Activated CD4-positive, CD25-positive, alpha-beta regulatory T cell treated with anti-CD3 and anti-CD28 coated beads, Interleukin-2, amount 50 U/mL, for 24 hours (primary cell): ENCODE measurements at places on chromosomes 5 and 9.

GRCh38 chr5:124245276-124245675 lies 501.2 kb downstream of the ZNF608 start:
- ATAC-seq: no peak

GRCh38 chr5:137126829-137127228 lies 372.3 kb downstream of the SPOCK1 start:
- ATAC-seq: no peak

- no peak for ATAC-seq
These were observed 81.9 kb upstream of the SLC30A5 start for GRCh38 chr5:69011910-69012309.

GRCh38 chr5:1011226-1011631 lies 2.6 kb downstream of the NKD2 start:
- no peak for ATAC-seq

DNA sequence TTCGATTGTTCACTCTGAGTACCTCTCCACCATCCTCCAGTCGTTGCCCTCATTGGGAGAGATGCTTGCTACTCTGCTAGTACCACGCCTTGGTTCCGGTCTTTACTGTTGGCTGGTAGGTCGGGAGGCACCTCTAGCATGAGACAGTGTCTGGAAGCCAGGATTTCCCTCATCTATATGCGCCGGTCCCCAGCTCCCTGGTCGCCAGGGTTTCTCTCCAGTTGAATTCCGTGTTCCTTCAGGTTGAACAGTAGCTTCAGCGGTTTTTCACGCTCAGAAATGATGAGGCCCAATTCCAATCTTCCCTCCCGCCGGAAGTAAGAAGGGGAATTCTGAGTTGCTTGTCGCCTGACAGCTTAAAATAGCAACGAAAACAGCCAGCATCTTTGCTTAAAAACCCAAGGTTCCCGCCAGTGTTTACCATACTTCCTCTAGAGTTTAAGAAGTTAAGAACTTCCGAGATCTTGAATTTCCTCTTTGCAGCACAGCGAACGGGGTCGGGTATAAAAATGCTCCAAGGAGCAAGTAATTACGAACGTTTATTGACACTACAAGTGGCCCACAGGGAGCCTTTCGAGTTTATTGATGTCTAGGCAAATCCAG lies 1.3 kb upstream of the ST8SIA4 start:
- peak; percentile 5 for ATAC-seq

DNA sequence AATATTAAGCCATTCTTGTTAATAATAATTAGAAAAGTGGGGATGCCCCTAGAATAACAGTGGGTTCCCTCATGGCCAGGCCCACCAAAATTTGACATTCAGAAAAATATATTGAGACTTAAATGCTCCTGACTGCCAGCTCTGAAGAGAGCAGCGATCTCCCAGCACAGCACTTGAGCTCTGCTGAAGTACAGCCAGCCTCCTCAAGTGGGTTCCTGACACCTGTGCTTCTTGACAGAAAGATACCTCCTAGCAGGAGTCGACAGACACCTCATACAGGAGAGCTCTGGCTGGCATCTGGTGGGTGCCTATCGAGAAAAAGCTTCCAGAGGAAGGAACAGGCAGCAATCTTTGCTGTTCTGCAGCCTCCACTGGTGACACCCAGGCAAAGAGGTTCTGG lies 261.5 kb downstream of the DTWD2 start:
- ATAC-seq: no peak

GRCh38 chr9:115413766-115414382 lies 295.9 kb upstream of the TNC start:
- ATAC-seq: no peak

DNA sequence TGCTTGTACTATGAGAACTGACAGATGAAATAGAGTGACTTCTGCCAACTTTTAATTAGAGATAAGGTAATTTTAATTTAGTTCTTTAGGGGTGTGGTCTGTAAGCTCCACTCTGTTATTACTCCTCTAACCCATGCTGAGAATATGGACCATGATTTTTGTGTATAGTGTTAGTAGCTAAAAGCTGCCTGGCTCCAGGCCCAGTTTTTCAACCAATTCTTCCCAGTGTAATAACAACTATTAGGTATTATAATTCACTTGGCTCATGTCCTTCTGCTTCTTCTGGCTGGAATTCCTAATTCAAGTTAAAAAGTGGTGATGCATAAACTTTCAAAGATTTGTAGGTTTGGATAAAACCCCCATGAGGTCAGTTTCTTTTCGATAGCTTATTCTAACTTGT lies 216.3 kb downstream of the ISL1 start:
- ATAC-seq: no peak

- no peak for ATAC-seq
These were observed 83.5 kb upstream of the MINAR2 start for GRCh38 chr5:129664336-129664937.

DNA sequence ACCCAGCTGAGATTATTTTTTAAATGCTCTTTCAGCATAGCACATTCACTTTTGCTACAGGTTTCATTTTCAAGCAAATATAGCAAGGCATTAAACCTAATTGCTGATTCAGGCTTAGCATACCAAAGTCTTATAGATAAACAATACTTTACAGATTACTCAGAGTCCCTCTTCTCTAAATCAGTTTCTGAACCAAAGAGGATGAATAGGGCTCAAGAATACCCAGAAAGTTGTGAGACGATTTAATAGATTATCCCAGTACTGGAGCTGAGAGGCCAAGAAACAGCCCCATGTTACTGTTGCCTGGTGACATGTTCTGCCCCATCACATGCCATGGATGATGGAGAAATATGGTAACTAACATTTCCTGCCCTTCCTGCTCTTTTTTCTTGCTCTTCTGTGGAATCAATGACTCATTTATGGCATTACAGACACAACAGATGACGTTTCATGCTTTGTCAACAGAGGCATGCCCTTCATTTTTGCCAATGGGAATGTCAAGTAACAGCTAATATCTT lies 18.1 kb upstream of the SSBP2 start:
- ATAC-seq: no peak

DNA sequence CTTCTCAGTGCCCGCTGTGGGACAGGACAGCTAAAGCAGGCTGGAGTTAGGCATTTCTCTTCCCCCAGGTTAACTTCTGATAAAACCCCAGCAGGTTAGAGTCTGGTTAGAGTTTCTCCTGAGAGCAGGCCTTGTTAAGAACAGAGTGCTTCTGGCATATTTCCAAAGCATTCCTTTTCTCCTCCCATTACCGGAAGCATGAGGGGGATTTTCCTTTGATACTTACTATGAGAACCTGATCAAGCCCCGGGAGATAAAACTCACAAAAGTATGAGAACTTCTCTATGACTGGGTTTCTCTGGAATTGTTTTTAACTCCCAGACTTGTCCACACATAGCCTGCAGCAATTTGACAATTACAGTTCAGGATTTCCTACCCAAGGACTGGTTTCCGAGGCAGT lies 77.4 kb upstream of the MAST4 start:
- ATAC-seq: no peak

DNA sequence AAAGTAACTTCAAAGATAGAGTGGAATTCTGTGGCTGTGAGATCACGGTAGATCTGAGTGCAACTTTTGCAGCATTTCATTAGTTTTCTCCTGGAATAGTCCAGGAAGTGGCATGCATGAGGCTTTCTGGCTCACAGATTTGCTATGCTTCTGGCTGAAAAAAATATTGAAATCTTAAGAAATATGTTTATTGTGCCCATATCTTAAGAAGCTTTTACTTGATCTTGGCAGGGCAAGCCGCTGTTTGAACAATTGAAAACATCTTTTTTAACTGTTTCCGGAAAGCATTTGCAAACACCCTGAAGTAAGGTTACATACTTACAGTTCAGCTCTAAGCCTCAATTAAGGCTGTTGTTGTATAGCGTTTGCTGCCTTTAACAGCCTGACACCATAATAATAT lies 135.7 kb upstream of the GDNF start:
- no peak for ATAC-seq

DNA sequence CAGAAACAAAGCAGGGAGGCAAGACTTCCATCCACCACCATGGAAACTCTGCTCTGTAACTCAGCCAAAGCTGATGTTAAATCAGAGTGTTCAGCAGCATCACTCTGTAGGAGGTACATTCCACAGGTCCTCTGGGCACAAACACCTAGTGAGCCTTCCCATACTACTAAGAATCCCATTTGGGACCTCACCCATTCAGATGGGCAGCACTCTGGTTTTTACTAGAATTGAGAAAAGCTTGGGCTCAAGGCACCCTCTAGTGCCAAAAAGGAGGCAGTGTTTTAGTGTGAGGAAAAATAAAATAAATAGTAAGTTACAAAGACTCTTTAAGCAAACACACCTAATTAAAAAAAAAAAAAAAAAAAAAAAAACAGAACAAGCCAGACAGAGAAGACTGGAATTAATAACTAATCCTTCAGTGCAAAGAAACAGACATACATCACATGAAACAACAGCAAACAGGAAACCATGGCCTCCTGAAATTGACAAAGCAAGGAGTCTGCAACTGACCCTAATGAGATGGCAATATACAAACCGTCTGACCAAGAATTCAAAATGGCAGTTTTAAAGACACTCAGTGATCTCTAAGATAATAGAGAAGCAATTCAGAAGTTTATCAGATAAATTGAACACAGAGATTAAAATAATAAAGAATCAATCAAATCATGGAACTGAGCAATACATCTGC lies 159.5 kb downstream of the GNA14 start:
- ATAC-seq: no peak

DNA sequence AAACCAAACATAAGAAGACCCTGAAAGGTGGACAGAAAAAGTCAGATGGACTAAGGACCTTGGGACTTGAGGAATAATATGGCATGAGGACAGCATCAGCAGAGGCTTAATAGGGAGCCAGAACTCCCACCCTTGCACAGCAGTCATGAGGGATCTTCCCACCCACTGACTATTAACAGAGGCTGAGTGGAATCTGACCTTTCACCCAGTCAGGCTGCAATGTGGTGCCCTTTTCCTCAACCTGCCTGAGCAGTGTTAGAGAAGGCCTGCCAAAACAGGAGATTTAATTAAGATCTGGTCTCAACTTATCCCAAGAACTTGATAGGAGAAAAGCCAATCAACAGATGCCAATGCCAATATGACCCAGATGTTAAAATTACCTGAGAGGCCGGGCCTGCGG lies 481.9 kb downstream of the KDM4C start:
- ATAC-seq: no peak

- no peak for ATAC-seq
These were observed 473.7 kb downstream of the ARHGEF28 start for GRCh38 chr5:74099538-74100267.

- ATAC-seq: no peak
These were observed 33.0 kb downstream of the GOLGA2 start for GRCh38 chr9:128242828-128243214.

- no peak for ATAC-seq
These were observed 15.3 kb upstream of the KIF12 start for GRCh38 chr9:114114364-114114763.
